ENCODE measurements at places on chromosomes 6 and 20.

- DNase-seq, result no peak
These were observed 11.5 kb downstream of the ATXN1 start for GRCh38 chr6:16749516-16750485.

- DNase-seq, result no peak
These were observed 443.8 kb upstream of the GJE1 start for GRCh38 chr6:141688916-141689315.

- DNase-seq, result no peak
These were observed 6.0 kb upstream of the PTCHD4 start for GRCh38 chr6:48116699-48117645.

- DNase-seq, result no peak
These were observed 12.1 kb downstream of the FOXS1 start for GRCh38 chr20:31833130-31833930.

DNA sequence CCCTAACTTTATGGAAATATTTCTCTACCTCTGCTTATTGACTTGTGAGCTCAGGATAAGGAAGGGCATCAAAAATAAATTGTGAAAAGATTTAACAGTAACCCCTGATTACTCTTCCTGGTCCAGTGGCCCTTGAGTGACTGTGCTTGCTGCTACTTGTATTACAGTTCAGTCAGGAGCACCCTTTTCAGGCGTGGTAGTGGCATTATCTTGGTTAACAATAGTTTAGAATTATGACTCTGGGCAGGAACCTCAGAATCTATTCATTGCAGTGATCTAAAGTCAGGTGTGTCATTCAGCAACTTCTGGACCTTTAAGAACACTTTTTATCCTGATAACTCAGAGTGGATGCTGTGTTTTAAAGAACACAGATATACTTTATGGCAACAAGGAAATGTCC lies 43.4 kb downstream of the FAM135A start:
- DNase-seq, result no peak

GRCh38 chr6:139219746-139220145 lies 72.1 kb downstream of the TXLNB start:
- no peak for DNase-seq

GRCh38 chr6:78607189-78607588 lies 260.2 kb upstream of the IRAK1BP1 start:
- no peak for DNase-seq

DNA sequence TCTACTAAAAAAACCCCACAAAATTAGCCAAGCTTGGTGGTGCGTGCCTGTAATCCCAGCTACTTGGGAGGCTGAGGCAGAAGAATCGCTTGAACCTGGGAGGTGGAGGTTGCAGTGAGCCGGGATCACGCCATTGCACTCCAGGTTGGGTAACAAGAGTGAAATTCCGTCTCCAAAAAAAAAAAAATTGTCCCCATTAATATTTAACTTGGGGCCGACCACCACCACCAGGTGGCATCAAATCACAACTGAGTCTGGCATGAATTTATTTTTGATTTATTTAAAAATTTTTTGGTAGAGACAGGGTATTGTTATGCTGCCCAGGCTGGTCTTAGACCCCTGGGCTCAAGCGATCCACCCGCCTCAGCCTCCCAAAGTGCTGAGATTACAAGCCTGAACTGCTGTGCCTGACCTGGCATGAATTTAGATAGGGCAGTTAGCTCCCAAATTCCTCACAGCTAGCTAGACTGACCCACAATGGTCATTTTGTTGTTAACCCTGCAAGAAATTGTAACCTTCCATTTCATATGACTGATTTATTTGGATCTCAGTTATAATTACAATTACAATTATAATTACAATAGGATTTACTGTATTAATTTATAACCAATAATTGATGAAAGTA lies 17.1 kb upstream of the BEND3 start:
- no peak for DNase-seq

DNA sequence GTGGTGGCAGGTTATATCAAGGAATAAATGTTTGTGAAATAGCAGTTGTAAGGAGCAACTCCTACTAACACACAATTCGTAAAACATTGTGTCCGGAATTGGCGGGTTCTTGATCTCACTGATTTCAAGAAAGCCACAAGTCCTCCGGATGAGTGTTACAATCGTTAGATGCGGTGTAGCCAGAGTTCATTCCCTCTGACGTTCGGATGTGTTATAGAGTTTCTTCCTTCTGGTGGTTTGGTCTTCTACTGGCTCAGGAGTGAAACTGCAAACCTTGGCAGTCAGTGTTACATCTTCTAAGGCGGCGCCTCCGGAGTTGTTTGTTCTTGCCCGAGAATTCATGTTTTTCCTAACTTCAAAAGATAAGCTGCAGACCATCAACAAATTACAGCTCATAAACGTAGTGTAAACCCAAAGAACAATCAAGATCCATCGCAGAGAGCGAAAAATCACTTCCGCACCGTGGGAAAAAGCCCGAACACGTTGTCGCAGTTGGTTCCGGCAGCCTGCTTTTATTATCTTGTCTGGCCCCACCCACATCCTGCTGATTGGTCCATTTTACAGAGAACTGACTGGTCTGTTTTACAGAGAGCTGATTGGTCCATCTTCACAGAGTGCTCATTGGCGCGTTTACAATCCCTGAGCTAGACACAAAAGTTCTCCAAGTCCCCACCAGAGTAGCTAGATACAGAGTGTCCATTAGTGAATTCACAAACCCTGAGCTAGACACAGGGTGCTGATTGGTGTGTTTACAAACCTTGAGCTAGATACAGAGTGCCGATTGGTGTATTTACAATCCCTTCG lies 58.2 kb downstream of the TRIM27 start:
- no peak for DNase-seq

- no peak for DNase-seq
These were observed 169.5 kb downstream of the PAX1 start for GRCh38 chr20:21874921-21875320.

GRCh38 chr20:23212464-23212995 lies 126.4 kb upstream of the CD93 start:
- no peak for DNase-seq

- no peak for DNase-seq
These were observed 422.7 kb downstream of the CD83 start for GRCh38 chr6:14540276-14540675.

GRCh38 chr6:46357591-46357990 lies 133.7 kb downstream of the RCAN2 start:
- no peak for DNase-seq

DNA sequence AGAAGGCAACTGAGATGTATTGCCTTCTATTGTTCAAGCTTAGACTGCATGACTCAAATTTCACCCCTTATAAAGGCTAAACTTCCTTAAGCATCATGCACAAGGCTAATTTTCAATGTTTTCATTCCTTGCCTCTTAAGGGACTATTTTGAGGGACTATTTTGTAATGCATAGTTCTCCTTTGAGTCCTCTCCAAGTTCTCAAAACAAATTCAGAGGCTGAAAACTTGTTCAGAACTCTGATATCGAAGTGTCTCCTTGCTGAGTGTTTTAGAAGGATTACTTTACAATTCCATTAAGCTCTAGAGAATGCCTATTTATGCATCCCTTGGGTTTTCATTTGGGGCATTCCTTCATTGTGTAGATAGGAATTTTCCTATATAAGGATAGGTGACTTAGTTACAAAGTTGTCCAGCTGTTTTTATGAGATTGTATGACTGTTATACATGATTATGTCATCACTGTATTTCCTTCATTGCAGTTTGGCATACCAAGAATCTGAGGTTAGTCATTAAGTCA lies 41.7 kb downstream of the COL19A1 start:
- no peak for DNase-seq

- DNase-seq, result no peak
These were observed 12.7 kb upstream of the HLA-DRB1 start for GRCh38 chr6:32602383-32602782.

DNA sequence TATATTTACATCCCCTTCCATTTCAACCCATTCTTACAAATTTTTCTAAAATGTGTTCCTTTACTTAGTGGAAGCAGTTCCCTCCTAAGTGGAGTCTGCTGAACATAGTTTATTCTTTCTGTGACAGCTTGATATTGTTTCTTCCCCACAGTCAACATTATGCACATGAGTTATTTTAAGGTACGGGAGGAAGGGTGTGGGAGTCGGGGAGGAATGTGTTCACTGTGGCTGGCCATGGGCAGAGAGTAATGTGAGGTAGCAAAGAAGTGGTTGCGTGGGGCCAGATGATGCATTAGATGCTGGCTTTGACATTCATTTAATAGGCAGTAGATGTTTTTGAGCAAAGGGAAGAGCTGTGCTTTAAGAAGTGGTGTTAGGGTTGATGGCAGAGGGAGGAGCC lies 98.5 kb downstream of the ARMC2 start:
- no peak for DNase-seq

DNA sequence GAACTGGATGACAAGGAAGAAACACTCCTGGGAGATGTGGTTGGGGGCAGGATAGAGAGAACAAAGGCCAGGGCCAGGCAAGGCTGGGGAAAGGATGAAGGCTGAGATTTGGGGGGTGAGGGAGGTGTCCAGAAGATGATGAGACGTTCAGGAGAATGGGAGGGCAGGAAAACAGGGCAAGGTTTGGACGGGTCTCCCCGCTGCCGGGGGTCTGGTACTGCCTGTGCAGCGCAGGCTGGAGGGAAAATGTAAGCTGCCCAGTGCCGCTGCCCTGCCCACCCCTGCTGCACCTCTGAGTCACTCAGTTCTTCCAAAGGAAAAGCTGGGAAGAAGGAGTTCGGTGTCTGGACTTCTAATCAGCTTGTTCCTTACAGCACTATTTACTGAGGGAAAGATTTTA lies 130.9 kb downstream of the DTNBP1 start:
- no peak for DNase-seq

DNA sequence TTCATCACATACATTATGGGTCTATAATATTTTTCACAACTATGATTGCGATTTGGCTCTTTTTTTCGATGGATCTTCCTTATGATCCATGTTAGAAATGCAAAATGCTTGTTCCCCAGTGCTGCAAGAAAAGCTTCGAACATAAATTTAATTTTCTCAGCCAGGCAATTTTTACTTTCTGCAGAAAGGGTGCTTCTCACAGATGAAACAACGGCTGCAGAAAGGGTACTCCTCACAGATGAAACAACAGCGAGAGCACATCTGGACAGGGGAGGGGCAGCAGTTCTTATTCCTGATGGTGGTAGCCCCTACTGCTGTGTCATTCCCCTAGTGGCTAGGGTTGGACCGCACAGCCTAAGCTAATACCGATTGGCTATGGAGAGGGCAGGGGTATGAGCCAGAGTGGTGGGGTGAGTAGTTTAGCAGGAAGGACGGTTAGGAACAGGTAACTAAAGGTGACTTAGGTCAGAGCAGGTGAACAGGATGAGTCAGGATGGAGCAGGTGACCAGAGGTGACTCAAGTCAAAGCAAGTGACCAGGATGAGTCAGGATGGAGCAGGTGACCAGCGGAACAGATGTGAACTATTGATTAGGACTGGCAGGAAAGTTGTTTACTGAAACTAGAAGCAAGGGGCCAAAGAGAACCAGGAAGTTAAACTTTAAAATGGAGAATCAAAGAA lies 13.4 kb upstream of the TREML4 start:
- DNase-seq, result no peak

DNA sequence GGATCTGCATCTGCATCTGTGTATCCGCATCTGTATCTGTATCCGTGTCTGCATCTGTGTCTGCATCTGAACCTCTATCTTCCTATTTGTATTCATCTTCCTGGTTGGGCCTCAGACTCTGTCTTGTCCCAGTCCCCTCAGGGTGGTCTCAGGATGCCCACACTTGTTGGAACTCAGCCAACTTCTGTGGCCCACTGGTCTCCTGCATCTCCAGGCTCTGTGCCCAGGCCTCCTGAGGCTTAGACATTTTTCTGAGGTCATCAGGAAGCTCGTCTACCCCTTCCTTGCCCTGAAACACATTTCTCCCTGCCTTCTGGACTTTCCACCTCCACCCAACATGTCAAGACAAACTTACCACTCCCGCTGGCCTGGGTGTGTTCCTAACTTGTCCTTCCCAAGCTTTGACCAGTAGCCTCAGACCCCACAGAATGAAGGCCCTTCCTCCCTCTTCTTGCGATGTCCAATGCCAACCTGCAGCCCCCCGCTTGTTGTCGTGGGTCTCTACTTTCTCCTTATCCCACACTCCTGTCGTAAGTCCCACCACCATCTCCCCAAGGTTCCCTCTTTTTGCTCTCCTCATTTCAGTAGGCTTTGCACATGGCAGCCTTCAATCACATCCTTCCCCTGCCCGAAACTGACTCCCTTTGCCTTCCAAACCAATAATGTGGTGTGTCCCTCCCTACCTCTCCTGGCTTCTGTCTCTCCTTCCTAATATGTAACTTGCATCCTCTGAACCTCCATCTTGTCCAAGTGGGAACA lies 176.5 kb downstream of the DLL1 start:
- DNase-seq, result no peak

DNA sequence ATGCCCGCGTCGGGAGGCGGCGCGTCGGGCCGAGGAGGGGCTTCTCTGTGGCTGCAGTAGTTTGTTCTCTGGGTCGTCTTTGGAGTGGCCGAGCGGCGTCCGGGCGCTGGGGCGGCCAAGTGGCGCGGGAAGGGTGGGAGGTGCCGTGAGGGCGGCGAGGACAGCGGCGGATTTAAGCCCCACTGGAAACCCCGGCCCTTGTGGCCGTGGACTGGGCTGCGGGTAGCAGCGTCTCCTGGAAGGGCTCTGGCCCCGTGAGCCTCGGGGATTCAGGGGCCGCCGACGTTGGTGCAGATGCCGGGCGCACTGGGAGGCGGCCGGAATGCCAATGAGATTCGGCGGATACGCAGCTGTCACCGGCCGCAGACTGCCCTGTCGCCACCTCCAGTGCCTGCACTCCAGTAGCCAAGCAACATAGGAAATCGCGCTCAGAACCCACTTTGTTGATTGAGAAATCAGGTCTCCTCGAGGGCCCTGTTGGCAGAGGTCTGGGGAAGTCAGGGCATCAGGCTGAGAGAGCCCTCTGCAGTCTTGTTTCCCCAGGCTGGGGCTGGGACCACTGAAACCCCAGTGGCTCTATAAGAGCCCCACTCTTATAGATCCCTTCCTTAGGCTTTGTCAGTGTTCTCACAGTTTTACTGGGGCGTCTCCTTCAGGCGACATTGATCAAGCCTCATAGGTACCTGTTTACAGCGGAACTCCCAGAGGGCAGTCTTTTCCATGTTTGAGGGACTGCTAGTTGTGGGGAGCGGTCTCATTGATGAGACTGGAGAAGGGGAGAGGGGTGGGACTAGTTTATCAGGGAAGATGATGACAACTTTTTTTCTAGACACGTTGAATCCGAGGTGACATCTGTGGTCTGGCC lies 642 bp downstream of the GZF1 start:
- no peak for DNase-seq

DNA sequence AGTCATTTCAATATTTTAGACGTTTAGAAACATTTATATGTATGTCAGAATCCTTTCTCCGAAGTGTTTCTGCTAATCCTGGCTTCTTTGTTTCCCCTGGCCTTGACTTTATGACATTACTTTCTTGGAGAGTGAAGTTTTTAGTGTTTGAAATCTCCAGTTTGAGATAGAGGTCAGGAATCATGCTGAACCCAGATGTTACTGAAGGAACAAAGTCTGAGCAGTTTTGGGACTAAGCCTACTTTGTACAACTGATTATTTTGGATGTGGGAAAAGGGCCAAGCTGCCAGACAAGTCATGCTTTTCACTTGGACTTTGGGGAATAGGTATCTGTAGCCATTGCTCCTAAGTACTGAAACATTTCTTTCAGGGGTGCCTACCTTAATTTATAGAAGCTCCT lies 2.3 kb downstream of the RNF144B start:
- DNase-seq, result no peak

Measured in cortex of kidney (tissue), 1 donor.